Right lobe of liver (tissue), 6 donors: ENCODE measurements at places on chromosomes 1 and 21.
A peak's percentile ranks its signal among the peaks of the same experiment; 100 is the strongest.

- DNase-seq, result no peak
Observed at GRCh38 chr1:25194572-25195020, 37.7 kb downstream of the SYF2 start.

DNA sequence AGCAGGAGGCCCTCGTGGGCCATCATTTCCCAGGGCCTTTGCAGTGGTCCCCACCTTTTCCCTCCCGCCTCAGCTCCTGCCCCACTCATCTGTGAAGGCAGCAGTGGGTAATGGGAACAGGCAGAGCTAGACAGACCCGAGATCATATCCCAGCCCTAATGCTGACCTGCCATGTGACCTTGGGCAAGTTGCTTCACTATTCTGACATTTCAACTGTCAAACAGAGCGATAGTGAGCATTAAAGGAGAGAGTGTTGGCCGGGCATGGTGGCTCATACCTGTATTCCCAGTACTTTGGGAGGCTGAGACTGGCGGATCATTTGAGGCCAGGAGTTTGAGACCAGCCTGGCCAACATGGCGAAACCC is 51.7 kb downstream of the RPS6KA1 start:
- DNase-seq, result no peak

DNA sequence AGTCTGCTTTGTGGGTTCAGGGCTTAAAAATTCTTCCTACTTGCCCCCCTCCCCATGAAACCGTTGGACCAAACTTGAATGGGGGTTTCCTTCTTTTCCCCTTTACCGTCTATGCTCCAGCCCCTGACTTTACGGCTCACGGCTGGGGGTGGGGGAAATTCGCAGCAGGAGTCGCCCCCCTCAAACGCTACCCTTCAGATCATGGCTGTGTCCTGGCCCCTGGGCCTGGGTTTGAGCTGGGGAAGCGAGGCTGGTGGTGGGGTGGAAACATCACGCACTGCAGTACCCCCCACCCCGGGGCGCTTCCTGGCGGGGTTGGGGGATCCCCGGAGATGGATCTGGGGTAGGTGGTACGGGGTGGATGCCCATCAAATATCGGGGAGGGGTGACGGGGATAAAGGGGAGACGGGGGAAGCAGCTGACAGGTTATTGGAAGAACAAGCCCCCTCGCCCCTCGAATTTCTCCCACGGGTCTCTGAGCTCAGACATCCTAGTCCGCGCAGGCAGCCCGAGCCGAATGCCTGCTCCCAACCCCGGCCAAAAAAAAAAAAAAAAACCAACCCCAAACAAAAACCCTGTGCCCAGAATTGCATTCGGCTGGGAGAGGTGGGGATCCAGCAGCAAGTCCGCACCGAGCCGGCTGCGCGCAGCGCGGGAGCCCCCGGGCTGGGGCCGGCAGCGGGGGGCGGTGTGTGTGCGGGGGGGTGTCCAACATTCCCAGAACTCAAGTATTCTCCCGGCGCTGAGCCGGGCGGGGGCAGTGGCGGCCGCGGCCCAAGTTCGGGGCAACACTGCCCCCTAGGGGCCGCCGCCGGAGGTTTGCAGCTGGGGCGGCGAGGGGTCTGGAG is 59.0 kb upstream of the ACOT11 start:
- DNase-seq, result peak; percentile 83

- DNase-seq, result no peak
Observed at GRCh38 chr1:63524201-63524600, 876 bp downstream of the EFCAB7 start.

DNA sequence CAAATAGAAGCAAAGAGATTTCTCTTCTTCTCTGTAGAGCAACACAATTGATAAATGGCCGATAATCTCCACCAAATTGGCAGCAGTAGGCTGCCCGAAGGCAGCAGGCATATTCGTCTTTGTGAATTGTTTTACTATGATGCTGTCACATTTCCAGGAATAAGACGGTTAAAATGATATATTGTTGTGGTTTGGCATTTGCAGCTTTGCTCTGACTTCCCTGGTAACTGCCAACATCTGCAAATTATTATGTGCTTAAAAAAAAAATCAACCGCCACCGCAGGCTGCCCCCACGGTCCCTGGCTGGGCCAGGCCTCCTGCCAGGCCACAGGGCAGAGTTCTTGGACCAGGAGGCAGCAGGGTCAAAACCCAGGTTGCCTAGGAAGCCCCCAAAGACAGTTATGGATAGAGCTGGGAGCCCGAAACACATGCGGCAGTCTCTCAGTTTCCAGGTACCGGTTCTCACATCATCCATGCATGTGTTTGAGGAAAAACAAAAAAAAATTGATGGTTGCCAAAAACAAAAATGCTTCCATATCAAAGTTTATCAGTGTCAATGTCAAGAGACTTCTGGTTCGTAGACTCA is 179.3 kb downstream of the ETS2 start:
- no peak for DNase-seq

DNA sequence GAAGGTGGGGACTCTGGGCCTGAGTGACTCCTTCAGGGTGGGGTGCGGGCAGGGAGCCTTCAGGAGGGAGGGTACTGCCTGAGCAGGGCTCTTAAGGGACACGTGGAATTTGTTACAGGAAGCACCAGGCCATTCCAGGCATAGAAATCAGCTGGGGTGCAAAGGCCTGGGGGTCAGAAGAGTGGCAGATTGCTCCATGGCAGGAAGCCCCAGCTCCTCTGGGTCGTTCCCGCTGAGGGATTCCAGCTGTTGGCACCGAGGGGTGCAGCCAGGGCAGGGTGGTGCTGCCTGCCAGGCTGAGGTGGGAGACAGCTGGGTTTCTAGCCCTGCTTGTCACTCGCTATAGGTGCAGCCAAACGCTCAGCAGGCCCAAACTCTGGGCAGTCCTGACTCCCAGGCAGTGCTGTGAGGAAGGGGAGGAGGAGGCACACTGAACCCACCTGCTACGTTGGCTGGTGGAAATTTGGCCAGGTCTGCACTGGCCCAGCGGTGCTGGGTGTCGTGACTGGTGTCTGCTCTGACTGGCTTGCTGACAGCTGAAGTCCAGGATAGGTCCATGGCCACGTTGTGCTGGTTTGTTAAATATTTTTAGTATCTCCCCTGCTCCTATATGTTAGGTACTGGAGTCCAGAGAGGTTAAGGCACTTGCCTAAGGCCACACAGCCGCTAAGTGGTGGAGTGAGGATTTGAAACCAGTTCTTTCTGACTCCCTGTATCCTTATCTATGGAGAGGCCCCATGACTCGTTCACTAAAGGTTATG is 19.3 kb downstream of the TNFRSF1B start:
- DNase-seq, result no peak
